Activated CD4-positive, alpha-beta T cell treated with anti-CD3 and anti-CD28 coated beads for 4 hours (primary cell): ENCODE measurements at places on chromosomes 1 and 21.
A peak's percentile ranks its signal among the peaks of the same experiment; 100 is the strongest.

DNA sequence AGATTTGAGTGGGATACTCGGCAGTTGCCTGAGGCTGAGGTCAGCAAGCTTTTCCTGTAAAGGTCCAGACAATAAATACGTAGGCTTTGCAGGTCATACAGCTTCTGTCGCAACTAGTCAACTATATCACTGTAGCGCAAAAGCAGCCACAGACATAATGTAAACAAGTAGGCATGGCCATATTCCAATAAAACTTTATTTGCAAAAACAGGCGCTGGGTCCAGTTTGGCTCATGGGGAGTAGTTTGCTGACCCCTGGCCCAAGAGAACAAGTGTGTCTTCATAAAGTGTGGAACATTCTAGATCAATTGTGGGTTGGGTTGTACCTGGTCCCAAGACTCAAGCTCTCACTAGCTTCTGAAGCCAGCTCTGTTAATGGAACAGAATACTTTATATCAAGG is 78.8 kb downstream of the MIS18A start:
- no peak for DNase-seq

GRCh38 chr1:39324888-39325287 is 120.4 kb downstream of the MACF1 start:
- DNase-seq, result no peak

DNA sequence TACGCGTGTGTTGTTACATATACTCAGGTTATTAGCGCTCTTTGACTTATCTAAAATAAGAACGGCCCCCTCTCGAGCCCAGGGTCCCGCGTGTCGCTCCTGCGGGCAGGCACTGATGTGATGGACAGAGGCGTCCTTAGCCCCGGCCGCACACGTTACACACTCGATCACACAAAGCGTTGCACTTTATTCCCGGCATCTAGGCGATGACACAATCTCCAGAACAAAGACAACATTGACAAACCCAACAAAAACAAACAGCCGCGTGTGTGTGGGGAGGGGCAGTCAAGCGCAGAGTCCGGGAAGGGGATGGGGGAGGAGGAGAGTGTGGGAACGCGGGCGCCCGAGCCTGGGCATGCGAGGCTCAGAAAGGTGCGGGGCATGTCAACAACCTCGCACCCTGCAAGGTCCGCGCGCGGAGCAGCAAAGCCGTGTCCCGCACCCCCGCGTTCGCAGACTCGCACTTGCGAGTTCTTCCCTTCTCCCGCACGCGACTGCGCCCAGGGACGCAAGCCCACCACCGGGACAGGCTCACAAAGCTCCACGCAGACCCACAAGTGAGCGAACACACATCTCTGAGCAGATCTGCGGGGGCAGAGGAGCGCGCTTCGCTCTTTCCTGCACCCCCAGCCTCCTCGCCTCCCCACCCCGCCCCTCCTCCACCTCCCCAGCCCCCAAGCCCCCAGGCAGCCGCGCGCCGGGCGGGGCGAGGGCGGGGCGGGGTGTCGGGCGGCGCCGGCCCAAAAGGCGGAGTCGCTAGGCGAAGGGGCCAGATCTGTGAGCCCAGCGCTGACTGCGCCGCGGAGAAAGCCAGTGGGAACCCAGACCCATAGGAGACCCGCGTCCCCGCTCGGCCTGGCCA is at the start of gene EFNA1:
TSS of gene EFNA1 (plus strand) at position 772 of the 862 bp plus-strand sequence. CDS start 102 bp downstream, outside the sequence.
- peak; percentile 40 for DNase-seq

DNA sequence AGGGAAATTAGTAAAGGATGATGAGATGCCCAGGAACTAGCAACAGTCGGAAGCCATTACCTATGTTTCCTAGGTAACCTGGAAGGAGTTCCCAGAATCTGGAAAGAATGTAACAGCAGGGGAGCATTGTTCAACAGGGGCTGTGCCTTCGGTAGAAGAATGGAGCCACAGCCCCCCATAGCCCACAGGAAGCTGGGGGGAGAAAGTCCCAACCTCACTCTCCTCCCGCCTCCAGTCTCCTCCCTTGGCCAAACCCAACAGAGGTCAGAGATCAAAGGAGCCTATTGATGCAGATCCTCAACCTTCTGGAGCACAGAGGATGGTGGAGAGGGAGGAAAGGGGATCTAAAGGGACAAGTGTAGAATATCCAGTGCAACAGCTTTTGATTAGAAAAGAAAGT is 131.5 kb upstream of the SLC44A3 start:
- DNase-seq, result no peak

- peak; percentile 53 for DNase-seq
Observed at GRCh38 chr1:201739492-201740085, 89.4 kb upstream of the IPO9 start.

DNA sequence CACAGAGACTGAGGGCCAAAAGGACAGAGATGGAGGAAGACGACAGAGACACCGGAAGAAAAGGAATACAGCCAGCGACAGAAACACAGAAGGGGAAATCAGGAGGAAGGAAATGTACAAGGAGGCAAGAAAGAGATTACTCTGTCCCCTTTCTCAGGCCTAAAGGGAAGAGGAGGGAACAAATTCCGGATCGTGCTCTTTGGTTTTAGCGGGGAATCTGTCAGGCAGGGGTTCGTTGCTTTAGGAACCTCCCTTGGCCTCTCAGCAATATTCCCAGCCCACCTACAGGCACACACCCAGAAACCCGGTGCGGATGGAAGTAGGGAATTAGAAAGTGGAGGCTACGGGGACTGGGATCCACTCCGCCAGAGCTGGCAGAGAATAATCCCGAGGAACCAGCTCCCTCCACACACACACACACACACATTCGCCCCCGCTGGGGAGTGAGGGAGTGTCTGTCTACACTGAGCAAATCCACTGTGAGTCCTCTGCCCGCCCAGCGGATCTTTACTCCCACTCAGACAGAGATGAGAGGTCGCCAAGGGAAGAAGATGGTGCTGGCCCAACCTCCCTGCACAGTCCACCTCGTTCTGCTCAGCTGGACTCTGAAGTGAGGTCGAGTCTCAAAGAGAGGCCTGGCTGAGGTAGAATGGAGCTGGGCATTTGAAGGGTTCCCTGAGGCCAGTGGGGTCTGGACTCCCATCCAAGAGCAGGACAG is 5.7 kb downstream of the TAL1 start:
- no peak for DNase-seq

DNA sequence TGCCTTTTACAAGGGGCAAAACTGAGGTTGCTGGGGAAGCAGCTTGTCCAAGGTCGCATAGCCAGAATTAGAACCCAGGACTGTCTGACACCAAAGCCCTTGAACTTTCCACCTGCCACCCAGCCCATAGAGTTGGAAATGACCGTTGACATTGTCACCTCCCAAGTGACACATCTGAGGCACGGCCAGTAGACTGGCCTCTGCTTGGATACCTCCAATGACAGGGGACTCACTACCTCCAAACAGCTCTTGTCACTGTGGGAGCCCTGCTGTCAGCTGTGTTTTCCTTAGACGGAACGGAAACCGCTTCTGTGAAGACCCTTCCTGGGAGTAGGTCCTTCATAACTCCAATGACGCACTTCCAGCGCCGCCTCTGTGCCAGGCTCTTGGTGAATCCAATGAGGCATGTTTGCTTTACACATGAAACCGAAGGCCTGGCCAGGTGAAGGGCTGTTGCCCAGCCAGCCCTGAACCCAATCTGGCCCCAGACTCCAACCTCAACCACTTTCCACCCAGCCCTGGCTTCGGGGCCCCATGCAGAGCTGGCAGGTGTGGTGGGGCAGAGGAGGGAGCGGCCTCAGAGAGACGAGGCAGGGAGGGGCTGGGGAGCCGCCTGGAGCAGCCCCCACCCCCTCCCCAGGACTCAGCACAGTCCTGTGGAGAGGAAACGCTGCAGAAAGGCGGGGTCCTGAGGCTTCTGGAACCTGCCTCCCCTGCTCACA is 109.2 kb upstream of the IFFO2 start:
- DNase-seq, result no peak

GRCh38 chr1:44079566-44079965 is 39.1 kb upstream of the KLF17 start:
- DNase-seq, result no peak

GRCh38 chr1:23736437-23737134 is 6.7 kb upstream of the ELOA start:
- DNase-seq, result no peak

DNA sequence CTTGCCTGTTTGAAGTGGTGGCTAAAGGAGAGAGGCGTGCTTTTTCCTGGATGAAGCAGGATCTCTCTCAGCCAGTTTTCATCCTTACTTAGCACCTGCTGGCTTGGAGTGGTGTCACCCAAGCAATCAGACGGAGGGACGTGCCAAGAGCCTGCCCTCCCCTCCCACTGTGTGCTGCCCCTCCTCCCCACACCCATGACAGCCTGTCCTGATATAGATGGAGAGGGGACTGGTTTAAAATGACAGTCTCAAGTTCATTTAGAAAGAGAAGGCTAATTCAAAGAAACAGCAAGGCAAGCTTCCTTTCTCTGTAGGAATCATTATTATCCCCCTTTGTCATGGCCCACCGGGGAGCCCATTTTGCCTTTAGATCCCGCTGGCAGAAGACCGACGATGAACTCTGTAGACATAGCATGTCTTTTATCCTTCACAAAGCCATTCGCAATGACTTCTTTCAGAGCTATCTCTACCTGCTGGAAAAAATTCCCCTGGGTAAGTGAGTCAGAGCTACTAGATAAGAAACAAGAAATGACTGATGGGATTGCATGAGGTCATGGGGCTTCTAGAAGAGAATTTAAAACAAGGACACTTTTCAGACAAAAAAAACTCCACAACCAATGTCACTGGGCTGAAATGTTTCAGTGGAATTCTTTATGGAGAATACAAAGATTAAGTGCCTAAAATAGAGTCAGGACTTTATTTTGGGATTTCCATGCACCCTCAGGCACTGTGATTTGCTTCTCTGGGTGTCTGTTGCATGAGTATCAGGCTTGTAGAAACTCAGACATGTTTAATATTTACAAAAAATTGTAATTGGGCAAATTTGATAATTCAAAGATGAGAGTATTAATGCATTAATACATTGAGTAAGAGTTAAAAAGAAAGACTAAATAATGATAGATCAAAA is at the start of gene NTMT2:
TSS of gene NTMT2 (plus strand) at position 190 of the 907 bp plus-strand sequence. CDS start at position 339, 149 bp downstream.
- DNase-seq, result no peak

- no peak for DNase-seq
Observed at GRCh38 chr1:230000493-230001184, 66.4 kb upstream of the GALNT2 start.

- DNase-seq, result no peak
Observed at GRCh38 chr1:19250629-19251304, 557 bp downstream of the EMC1 start.

DNA sequence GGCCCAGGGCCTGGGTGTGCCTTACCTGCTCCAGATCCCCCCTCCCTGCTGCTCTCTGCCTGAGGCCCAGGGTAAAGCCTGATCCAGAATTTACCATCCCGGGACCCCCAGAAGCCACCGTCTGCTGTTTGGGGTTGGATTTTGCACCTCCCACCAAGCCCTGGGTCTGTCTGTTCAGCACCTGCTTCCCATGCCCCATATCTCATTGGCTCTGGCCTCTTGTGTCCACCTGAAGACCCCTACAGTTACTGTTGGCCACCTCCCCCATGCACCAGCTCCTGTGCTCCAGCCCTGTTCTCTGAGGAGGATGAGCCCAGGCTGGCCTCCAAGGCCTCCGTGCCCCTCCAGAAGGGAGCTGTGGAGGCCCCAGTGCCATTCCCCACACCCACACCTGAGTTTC is 113.9 kb downstream of the GRIK3 start:
- DNase-seq, result no peak

- DNase-seq, result no peak
Observed at GRCh38 chr1:111649227-111649626, 29.6 kb downstream of the RAP1A start.

GRCh38 chr1:89525169-89525855 is 683 bp downstream of the LRRC8B start:
- DNase-seq, result peak; percentile 39

DNA sequence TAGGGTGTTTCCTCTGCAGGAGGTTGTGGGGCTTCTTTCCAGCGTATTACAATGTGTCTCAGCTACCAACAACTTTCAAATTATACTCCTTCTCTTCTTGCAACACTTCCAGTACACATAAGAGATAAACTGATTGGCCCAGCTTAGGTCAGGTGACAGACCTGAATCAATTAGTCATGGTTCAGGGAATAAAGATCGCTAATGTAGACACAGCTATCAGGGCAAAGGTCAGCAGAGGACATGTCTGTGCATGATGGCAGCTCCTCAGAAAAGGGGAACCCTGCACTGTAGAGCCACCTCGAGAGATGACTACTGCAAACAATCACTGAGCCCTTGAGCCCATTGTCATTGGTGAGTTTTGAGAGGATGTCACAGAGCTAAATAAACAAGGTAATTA is 36.8 kb upstream of the PKN2 start:
- DNase-seq, result no peak

GRCh38 chr1:25204797-25205480 is 27.4 kb downstream of the SYF2 start:
- peak; percentile 32 for DNase-seq

DNA sequence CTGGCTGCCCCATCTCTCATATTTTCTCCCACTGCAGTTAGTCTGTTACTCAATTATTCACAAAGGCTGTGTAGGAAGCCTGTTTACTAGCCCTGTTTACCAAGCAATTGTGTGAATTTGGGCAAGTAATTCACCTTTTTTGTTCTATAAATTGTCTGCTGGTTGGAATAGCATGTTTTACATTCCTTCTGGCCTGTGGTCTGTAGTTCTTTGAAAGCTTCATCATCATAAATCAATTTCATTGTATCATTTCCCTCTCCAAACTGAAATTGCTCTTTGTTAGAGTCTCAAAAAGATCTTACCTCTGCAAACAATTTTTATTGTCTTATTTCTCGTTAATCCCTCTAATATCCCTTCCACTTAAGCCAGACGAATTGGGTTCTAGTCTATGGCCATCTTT is 1059.5 kb upstream of the ADGRL4 start:
- no peak for DNase-seq

DNA sequence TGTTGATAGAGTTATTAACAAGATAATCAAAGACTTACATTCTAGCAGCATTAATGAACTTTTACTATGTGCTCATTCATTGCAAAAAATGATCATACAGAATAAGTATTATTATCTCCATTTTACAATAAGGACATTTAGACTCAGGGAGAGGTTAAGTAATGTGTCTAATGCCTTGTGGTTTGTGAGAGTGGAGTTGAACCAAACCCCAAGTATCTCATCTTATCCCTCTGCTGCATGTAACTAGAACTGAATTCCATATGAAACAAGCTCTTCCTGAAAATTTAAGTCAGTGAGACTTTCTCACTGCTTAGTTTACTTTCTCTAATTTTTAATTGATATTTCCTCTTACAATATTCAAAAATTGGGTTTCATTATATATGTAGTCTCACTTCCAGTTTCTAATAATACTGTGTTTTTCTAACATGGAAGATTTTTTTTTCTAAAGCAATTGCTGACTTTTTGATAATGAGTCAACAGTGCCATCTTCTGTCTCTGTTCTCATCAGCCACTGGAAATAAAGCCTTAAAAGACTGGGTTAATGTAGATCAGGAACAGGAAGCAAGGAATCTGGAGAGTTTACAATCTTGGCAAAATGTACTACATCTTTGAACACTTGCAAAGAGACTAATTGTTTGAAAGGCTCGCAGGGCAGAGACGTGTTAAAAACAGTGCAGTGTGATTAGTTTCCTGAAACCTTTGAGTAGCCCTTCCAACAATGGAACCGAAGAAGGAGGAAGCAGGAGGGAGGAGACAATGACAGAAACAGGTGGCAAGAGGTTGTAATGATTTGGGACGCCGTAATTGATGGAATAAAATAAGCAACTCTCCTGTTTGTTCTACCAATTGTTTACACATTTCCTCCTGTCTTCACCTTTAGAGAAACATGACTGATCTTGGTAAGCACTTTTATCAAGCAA is 567.6 kb downstream of the MRPL39 start:
- no peak for DNase-seq
